AG09309 (cell line): ENCODE measurements at places on chromosomes 5 and 9.

GRCh38 chr9:87587864-87588263 lies 90.2 kb downstream of the DAPK1 start:
- no peak for DNase-seq

DNA sequence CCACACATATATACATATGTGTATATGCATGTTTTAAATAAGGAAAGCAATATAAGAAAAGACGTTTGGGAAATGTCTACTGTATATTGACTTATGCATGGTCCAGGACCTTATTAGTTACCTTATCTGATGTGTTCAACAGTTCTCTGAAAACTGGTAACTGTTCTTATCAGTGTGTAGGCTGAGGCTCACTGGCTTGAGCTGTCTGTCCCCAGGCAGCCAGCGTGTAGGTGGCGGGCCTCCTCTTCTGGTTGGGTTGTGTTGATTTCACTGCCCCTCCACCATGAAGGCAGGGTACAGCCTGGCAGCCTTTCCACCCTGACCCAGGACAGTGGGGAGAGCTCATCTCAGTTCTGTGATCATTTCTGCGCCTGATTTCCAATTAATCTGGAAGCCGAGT lies 38.7 kb upstream of the SEMA4D start:
- DNase-seq, result no peak

DNA sequence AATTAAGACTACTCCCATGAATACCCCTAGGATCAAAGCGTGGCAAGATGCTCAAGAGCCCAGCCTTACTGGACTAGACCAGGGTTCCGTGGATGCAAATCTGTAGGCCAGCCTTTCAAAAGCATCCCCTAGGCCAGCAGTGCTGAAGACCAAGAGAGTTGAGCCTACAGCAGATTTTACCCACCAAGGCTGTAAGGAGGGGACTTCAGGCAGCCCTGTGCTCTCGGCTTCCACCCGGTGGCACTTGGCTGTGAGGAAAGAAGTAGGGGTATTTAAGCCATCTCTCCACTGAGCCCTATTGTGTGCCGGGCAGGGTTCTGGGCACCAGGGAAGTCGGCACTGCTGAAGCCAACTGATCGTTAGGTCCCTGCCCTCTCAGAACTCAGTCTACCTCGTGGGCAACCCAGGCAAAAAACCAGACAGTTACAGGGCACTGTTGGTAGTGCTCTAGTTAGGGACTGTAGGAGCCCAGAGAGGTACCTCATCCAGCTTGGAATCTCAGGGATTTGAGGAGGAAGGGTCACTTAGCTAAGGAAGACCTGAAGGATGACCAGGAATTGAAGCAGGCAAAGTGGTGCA lies 25.5 kb downstream of the TCF7 start:
- DNase-seq, result no peak

- DNase-seq, result no peak
These were observed 16.4 kb downstream of the FAXDC2 start for GRCh38 chr5:154834053-154834452.

GRCh38 chr9:82940376-82940775 lies 122.6 kb downstream of the RASEF start:
- no peak for DNase-seq

- no peak for DNase-seq
These were observed 96.0 kb downstream of the TMEM215 start for GRCh38 chr9:32879335-32879734.

DNA sequence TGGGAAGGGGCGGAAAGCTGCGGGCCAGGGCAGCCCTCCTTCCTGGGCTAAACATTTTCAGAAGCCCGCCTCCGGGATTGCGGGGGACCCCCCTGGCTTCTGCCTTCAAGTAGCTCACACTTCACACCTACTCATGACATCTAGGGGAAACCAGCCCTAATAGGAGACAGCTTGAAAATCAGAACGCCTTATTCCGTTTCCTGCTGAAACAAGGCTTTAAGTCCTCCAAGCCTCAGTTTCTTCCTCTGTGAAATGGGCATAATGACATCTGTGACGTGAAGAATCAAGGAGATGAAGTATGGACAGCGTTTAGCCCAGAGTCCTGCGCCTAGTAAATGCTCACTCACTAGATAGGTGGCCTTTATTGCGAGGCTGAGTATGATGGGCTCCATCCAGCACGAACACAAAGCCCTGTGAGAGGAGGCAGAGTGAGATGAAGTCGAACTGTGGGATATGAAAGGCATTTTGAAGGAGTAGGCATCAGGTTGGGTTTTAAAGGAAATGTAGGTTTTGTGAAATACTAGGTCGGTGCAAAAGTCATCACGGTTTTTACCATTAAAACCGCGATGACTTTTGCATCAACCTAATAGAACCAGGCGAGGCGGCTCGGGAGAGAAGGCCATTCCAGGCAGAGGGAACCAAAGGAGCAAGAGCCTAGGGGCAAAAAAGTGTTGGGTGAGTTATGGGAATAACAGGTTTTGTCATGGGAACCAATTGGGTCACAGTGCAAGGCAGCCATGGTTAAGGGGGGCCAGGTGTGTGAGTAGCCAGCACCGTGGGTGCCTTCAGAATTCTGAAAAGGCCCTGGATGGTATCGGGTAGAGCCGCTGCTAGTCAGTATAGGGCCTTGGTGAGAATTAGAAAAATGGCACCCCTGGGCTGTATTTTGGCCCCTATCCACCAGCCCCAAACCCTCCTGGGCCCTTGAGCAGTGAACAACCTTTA lies 1.0 kb upstream of the TSC1 start:
- DNase-seq, result no peak

DNA sequence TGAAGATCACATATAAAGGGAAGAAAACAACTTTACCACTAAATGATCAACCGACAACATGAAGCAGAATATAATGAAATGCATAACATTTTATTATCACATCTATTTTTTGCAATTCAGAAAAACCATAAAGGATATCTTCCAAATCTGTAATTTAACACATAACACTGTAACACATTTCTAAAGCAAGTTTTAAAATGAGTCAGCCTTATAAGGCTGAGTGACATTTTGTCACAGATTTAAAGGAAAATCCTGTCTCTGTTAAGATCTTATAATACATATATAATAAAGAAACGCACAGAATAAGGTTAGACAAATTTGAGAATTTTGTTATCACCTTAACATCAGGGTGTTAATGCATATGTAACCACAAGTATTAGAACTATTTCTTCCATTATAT lies 198.4 kb upstream of the RASA1 start:
- no peak for DNase-seq

GRCh38 chr5:81242906-81243436 lies 9.8 kb downstream of the CKMT2 start:
- no peak for DNase-seq

DNA sequence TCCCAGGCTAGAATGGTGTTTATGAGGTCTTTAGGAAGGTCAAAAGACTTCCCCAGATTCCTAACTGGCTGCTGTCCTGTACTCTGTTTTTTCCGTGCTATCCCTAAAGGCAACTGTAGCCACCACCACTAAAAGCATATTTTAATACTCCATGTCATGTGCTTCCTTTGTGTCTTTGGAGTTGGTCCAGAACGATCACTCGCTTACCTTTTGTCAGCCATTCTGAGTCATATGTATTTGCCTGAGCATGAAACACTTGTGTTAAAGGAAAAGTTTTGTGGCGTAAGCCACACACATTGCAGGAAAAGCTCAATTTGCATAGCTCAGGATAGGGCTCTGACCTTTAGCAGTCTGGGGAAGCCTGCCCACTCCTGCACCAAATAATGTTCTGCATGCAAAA lies 299.6 kb downstream of the NTRK2 start:
- DNase-seq, result no peak

- DNase-seq, result no peak
These were observed 3.6 kb downstream of the SRA1 start for GRCh38 chr5:140553657-140554056.

DNA sequence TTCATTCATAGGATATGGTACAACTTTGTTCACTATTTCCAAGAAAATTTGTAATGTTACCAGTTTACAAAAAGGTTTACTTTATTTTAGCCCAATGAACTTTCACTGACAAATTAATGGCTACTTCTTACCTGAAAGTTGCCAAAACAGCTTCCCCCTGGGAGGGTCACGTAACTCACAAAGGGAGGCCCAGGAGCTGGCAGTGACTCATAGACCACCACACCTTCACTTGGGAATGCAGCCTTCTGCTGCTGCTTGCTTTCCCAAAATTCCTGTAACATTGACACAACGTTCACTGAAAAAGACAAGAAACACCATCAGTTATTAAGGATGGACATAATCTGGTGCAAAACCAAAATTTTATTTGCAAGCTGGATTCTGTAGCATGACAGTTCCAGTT lies 18.1 kb downstream of the LIX1 start:
- no peak for DNase-seq

DNA sequence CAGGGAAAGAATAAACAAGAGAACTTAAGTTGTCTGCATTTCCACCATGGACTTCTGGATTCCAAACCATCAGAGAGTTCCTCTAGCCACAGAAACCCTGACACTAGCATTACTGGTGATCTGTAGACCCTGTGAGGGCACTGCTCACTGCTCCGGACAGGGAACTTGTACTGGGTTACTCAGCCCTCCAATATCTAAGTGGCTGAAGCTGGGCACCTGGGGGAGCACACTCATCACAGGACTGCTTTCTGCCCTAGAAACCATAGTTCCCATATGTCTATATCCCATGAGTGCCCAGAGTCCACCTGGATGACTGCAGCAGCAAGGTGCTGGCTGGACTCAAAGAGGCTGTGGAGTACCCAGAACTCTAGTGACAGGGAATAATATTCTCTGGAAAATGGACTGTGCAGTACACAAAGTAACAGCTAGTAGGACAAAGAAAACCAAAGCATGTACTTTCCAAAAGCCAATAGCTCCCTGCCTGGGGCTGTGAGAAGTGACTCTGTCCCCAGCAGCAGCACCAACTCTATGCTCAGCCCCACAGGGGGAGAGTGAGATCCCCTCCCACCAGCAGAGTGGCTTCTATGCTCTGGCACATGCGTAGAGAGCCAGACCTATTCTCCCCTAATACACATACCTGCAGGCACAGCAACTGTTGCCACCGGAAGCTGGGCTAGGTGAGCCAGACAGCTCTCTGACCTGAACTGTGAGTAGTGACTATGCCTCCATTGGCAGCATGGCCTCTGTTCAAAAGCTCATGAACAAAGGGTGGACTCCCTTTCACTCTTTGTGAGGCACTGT lies 472.9 kb upstream of the FTMT start:
- DNase-seq, result no peak

- DNase-seq, result no peak
These were observed 51.2 kb downstream of the USP20 start for GRCh38 chr9:129886226-129887174.

DNA sequence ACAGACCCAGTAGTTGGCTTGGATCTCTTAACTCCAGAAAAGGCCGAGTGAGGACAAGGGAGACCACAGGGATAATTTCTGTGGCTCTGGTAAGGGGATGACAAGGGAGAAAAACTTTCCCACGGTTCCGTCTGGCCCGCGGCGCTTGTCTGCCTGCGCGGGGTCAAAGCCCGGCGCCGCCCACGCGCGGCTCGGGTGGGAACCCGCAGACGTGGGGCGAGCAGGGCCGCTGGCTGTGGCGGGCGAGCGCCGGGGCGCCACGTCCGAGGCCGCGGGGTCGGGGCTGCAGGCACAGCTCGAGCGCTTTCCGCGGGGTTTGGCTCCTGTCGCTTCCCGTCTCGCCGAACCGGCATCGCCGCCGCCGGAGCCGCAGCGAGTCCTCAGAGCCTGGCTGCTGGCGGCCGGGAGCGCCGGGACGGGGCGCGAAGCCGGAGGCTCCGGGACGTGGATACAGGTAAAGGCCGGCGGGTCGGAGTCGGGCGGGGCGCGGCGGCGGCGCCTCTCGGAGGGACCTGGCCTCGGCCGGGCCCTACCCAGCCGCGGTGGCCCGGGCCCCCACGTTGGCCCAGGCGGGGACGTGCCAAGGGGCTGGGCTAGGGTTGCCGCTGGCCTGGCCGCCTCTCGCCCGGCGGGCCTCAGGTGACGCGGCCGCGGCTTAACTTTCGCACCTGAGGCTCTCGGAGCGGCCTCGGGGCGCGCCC lies at the start of gene RNF180:
RNF180 (plus strand) TSS at position 344 of the 701 bp plus-strand sequence. CDS start 34,965 bp downstream, outside the sequence.
- DNase-seq, result no peak

- DNase-seq, result no peak
These were observed 12.7 kb upstream of the EBF1 start for GRCh38 chr5:159112436-159112835.

DNA sequence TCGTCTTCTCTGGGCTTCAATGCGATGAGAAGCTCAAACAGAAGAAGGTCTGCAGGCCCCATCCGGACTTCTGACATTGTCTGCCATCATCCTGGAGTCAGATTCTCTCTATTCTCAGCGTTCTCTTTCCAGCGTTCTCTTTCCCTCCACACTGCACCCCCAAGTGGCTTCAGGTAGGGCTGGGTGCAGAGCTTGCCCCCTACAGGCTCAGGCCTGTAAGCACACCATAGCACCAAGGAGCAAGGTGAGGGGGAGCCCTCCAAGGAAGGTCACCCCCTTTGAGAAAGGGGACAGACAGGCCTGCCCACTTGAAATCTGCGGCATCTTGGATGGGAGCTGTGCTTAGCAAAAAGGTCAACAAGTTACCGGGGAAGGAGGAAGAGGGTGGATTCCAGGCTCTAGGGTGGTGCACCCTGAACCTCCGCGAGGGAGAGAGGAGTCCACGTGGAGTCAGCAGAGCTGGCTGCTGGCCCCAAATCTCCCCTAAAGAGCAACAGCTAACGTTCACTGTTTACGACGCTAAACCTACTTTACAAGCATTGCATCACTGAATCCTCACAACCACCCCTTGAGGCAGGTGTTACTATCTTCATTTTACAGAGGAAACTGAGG lies 27.5 kb downstream of the GPX3 start:
- no peak for DNase-seq

- DNase-seq, result no peak
These were observed 18.6 kb downstream of the KIF3A start for GRCh38 chr5:132718544-132719312.

DNA sequence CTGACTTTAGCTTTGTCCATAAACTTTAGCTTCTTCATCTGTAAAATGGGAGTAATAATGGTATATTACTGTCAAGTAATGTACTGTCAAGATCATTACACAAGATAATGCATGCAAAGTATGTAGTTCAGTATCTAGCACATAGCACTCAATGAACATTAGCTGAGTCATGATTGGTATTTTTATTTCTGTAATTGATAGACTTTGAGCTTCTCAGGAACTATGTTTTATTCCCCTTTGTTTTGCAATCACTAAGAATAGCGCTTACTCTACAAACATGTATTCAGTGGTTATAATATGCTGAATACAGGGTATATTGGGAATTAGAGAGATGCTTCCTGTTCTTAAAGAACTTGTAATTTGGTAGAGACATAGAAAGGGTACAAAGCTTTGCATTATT lies 142.3 kb upstream of the KLF9 start:
- no peak for DNase-seq

DNA sequence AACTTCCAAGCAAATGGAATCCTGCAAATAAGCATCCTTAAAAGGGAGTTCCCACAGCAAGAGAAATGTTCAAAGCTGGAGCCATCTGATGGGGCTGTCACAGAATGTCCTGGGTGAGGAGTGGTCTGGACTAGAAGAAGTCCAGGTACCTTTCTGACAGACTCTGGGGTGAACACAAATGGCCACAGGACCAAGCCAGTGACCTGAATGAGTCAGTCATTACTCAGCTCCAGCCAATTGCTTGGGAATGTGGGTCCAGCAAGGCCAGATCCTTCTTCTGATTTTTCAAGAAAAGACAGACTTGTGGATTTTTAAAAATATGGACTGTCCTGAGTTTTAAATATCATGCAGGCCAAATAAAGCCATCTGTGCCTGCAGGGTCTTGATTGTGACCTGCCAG lies 30.1 kb downstream of the GALNT10 start:
- no peak for DNase-seq

- no peak for DNase-seq
These were observed 489.6 kb upstream of the ZNF608 start for GRCh38 chr5:125236007-125236406.
